RCC 7860 (cell line): ENCODE measurements at places on chromosomes 7 and 10.

- DNase-seq, result no peak
These were observed 8.9 kb upstream of the ZNF777 start for GRCh38 chr7:149469806-149470205.

DNA sequence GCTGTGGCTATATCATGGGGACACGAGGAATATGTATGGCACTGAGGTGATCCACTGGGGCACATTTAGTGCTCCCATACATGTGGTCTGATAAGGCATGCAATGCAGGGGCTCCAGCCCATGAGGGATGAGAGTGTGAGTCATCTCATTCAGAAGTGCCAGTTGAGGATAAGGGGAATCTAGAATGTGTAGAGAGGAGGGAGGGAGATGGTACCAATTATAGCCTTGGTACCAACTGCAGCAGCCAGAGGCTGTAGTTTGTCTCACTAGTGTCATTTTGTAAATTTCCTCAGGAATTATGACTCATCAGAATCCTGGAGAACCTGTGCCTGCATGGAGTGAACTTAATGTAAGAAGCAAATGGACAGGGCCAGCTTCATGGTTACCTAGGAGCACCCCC, 46.2 kb downstream of the LAMB4 start:
- DNase-seq, result no peak

DNA sequence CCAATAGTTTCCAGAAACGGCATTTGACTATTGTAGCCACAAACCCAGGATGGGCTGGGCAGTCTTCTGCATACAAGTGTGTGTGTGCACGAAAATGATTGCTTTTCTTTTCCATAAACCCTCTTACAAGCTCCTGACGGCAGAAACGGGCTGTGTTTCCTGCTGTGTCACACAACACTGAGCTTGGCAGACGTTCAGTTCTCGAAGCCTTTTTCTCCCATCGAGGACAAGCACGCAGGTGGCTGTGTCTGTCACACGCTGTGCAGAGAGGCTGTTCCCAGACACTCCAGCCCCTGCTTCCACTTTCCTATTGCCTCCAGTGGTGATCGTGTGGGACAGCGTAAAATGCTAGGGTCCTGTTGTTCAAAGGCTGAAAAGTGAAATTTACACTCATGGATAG, 32.1 kb downstream of the RBAK start:
- no peak for DNase-seq

GRCh38 chr10:125000366-125001312, 58.7 kb downstream of the ZRANB1 start:
- no peak for DNase-seq

DNA sequence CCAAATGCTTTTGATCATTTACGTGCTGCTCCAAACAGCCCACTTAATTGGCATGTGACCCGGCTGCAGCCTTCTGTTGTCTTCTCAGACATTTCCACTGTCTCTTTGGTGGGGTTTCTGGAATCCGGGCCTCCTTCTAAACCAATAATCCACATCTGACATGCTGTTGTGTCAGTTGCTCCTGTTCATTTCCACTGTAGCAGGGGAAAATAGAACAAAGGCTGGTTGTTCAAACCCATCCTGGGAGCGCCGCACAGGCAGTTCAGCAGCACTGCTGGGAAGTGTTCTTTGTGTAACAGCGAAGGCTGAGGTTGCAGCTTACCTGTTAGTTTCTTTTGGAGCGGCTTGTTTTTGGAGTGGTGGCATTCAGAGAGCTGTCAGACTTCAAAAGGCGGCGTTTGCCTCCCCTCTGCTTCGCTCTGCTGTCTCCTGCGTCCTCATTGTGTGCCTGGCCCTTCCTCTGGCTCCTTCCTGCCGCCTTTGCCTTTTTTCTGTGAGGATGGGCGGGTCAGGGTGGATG, 149.4 kb downstream of the SNX10 start:
- no peak for DNase-seq

DNA sequence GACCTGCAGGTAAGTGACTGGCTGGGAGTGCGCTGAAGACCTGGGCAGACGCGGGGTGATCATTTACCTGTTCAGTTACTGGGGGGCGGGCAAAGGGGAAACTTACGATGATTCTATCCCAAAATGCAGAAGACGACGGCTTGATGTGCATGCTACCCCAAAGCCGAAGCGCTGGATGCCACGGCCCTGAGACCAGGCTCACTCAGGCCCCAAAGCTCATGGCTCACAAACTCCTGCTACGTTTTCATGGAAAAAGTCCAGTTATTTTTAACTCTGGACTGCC, 200.6 kb downstream of the DIP2C start:
- no peak for DNase-seq

DNA sequence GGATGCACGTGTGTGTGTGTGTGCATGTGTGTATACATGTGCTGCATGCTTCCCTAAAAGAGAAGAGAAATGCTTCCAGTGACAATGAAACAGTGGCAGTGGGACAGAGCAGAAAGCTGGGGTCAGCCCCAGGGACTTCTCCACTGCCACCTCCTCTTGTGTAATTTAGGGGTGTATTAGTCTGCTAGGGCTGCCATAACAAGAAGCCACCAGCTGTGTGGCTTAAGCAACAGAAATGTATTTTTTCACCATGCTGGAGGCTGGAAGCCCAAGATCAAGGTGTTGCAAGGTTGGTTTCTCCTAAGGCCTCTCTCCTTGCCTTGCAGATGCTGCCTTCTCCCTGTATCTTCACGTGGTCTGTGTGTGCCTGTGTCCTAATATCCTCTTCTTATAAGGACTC, 190.5 kb downstream of the CXCL12 start:
- no peak for DNase-seq

DNA sequence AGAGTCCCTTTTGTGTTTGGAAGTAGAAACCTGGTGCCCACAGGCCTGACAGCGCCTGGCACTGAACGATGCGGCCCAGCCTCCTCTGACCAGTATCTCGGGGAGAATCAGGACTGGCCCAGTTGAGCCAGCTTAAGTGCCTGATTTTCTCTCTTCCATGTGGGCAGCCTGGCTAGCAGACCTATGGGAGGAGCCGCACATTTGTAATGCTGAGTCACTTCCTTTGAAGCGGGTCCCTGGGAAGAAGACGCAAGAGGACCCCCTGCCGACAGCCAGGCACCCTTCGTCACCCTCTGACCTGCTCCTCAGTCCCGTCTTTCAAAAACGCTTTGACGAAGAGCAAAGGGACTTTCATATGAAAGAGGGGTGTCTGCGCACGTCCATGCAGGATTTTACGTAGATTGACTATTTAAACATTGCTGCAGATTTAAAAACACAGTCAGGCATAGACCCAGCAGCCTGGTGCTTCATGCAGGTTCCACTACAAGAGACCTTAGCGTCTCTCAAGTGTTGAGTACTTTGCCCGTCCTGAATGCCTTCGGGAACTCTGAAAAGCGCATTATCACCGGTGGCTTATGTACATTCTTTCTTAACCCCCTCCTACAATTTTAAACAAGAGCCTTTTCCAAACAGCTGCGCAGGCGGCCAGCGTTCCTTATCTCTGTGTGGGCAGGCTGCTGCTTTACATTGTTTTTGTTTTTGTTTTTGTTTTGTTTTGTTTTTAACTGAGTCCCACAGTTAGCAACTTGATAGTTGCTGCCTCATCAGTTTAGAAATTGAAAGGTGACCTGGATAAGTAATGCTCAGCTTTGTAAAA, 36.5 kb upstream of the AP5Z1 start:
- peak; percentile 96 for DNase-seq

DNA sequence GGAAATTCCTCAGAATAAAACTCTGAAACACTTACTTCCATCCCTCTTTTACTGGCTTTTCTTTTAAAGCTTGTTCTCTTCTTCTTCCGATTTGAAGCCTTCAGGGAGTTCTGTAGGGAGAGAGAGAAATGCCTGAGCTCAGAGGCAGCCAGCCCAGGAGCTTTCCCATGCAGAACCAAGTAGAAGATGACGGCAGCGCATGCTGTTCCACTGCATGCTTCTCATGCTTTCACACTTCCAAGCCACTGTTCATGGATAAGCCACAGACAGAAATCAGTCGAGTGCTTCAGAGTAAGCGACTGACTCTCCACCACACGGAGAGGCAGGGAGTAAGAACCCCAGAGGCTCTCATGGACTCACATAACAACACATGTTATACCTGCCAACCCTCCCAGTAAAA, 237.3 kb downstream of the DGKI start:
- DNase-seq, result no peak

DNA sequence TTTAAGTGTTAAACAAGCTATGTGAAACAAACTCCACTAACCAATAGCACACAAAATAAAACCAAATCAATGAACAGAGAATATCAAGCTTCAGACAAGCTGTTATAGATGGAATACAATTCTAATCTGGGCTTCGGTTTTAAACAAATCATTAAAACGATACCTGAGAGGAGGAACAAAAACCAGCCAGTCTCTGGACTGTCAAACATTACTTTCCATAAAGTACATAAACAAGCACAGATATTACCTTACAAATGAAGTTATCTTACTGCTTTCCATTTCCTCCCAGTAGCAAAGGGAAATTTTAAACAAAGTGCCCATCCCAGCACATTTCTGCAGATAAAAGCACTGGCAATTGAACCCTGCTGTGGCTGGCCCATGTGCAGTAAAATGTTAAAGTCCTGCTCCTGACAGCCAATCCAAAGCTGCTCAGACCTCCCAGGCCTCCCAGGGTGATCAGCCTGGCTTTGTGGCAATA, 128.0 kb downstream of the NRCAM start:
- DNase-seq, result no peak

- no peak for DNase-seq
These were observed 184.7 kb upstream of the ANK3 start for GRCh38 chr10:60574388-60574787.

DNA sequence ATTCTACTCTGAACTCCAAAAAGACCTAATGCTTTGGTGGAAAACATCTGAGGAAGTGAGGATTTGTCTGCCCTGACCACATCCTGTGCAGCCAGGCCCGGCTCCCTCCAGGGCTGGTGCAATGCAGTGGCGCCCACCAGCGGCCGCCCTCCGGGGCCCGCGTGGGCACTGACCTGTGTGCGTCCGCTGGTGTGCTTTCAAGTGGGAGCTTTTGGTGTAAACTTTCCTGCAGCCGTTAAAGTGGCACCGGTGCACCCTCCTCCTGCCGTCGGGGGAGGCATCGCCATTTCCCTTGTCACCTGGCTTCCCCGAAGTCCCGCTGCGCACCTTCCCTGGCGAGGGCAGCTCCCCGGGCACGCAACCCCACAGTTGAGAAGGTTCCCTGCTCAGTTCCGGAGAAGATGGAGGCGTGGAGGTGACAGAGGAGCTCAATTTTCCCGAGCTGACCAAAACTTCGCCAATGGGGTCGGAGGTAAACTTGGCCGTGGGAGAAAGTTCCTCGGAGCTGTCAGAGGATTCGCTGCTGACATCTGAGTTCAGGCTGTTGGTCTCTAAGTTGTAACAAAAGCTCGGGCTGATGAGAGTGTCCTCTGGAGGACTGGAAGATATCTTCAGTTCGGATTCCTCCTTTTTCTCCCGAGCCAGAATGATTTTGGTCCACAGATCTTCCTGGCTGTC, 3.4 kb downstream of the KLF6 start:
- DNase-seq, result peak; percentile 68

DNA sequence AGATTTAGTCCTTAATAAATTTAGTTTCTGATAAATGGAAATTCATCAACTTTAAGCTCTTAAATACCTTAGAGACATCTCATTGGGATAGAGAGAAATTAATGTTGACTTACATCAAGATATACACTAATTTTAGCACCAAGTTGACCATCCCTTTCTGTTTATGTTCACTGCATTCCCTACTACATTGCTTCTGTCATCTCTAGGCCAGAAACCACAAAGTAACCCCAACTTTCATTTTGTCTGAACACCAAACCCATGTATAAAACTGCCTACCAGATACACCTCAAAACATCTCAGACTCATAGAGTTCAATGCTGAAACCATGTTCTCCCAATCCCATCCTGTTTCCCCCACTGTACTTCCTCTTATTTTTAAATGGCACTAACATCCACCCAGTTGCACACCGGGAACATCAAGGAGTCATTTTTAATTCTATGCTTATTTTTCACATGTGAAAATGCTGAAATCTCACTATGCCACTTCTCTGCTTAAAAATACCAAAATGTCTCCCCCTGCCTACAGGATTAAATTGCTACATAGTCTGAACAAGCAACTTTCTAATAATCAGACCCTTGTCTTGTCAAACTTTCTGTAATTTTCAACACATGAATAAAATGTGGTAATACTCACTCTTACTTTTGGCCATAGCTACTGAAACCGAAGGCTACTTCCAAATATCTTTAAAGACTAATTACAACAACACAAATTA, 201.6 kb downstream of the SEMA3D start:
- DNase-seq, result no peak

GRCh38 chr7:100706672-100707311, 871 bp downstream of the POP7 start:
- no peak for DNase-seq

- no peak for DNase-seq
These were observed 23.9 kb upstream of the CCAR1 start for GRCh38 chr10:68697106-68697505.

- no peak for DNase-seq
These were observed 457.4 kb upstream of the GALNT17 start for GRCh38 chr7:70674571-70675010.

DNA sequence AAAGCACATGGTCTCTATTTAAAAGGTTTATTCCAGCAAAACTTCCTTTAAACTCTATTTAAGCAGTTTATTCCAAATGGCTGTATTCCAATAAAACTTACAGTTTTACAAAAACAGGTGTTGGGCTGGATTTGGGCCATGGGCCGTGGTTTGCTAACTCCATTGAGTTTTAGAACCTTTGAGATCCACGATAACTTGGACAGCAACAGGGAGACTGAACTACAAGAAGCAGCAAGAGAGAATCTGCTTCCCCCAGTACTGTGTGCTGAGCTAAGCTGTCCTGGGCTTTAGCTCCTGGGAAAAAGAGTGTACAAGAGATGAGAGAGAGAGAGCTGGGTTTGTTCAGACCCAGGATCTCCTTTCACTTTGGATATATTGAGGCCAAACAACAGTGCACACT, 204.0 kb upstream of the CELF2 start:
- DNase-seq, result no peak

- DNase-seq, result no peak
These were observed 60.2 kb downstream of the ZNF277 start for GRCh38 chr7:112266595-112267270.

GRCh38 chr10:93074597-93075368, 1.1 kb downstream of the CYP26A1 start:
- no peak for DNase-seq

- no peak for DNase-seq
These were observed 292.4 kb upstream of the AKR1E2 start for GRCh38 chr10:4533621-4534020.

GRCh38 chr7:51019891-51020870, 237.5 kb upstream of the GRB10 start:
- DNase-seq, result no peak

DNA sequence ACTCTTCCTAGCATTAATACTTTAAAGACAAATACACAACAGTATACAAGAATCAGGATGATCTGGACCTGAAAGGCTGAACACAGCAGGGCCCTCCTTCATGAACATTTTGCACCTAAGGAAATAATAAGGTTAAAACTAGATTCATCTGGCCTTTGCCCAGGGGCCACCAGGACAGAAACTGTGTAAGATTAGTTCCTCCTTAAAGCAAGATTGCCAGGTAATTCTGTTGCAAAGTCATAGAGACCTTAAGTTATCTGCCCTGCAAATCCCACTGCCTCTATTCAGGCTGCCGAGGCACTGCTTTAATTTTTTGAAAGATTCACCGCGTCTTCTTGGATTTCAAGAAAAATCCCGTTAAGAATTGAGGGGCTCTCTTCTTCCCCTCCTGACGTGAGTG, 1.6 kb upstream of the KIAA1217 start:
- no peak for DNase-seq
